Sigmoid colon (tissue), 7 donors: ENCODE measurements at places on chromosomes 7 and 10.

- DNase-seq = no peak
These were observed 237.8 kb downstream of the KIAA1217 start for GRCh38 chr10:24446739-24447138.

GRCh38 chr7:129146237-129146979 is 1.9 kb downstream of the TSPAN33 start:
- no peak for DNase-seq

DNA sequence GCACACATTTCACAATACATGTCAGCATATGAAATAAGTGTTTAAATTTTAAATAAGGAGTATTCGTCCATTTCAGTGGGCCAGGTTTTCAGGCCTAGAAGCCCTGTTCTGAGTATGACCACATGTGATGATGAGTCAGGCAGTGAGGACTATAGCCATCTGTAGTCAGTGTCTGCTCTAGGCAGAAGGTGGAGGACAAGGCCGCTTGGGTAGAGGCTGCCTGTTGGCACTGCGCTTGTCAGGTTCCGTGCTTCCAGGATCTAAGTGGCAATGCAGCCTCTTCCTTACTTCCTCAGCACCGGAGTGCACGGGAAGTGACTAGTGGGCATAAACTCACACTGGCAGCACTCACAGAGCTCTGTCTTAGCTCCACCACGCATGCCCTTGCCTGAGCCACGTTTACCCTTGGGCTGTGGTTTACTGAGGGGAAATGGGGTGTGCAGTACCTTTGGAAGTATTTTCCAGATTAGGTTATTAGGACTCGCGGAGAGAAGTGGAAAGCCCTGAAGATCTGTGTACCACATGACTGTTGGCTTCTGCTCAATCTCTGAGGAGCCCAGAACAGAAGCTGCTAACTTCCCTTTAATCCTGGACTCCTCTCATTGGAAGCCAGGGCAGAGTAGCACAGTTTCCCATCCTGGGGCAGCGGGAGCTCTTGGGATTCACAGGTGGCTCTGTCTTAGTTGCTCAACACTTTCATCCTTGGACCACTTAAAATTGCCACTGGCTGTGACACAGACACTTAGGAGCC is 87.5 kb upstream of the GJD4 start:
- DNase-seq = no peak

DNA sequence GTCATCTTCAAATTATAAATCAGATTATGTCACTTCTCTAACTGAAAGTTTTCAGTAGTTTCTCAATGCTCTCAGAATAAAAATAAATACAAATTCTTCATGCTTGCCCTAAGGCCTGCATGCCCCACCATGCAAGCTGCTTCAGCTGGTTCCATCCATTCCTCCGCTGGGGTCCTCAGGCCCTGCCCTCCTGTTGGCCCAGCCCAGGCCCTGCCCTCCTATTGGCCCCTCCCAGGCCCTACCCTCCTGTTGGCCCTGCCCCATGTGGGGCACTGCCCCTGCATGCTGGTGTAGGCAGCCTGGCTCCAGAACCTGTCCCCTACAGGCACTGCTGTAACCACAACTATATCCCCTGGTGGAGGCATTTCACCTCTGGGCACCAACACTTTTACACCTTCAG is 109.3 kb upstream of the TCERG1L start:
- no peak for DNase-seq

GRCh38 chr10:58241346-58241745 is 26.3 kb downstream of the IPMK start:
- no peak for DNase-seq

GRCh38 chr7:22551768-22552513 is 52.0 kb upstream of the STEAP1B start:
- DNase-seq = peak; percentile 25

- no peak for DNase-seq
These were observed 67.8 kb upstream of the ATP6V0A4 start for GRCh38 chr7:138865843-138866242.

- no peak for DNase-seq
These were observed 776.4 kb downstream of the GATA3 start for GRCh38 chr10:8830876-8831275.

- DNase-seq = peak; percentile 90
These were observed 140.5 kb downstream of the PRKAG2 start for GRCh38 chr7:151736403-151736909.
